ENCODE measurements at places on chromosomes 5 and 9. TPM values are rescaled to one million over a fixed set of nuclear protein-coding genes. Genes with fewer than 3 reads are reported as not detected.

The ANKRD18A gene
- total RNA-seq: 12.2 TPM

The PTTG1 gene
- 206 TPM for total RNA-seq

The EPB41L4A gene
- 1.7 TPM for total RNA-seq

The IL4 gene
- total RNA-seq: not detected

The FRRS1L gene
- 0.15 TPM for total RNA-seq

The PRDM9 gene
- not detected for total RNA-seq

The PHYHD1 gene
- not detected for total RNA-seq

The LHX6 gene
- 1.3 TPM for total RNA-seq

The CCL21 gene
- not detected for total RNA-seq

The FAM153A gene
- total RNA-seq: not detected

The CARTPT gene
- not detected for total RNA-seq

The NR5A1 gene
- total RNA-seq: not detected

The FOXI1 gene
- not detected for total RNA-seq

The F2R gene
- total RNA-seq: 56.4 TPM

The TRIM36 gene
- total RNA-seq: 2.6 TPM

The STC2 gene
- total RNA-seq: 47.5 TPM

The CREB3 gene
- total RNA-seq: 65.3 TPM

The PCDHA9 gene
- total RNA-seq: not detected

The FAM221B gene
- not detected for total RNA-seq

The DMRTA1 gene
- total RNA-seq: 0.63 TPM

The MXD3 gene
- 21.9 TPM for total RNA-seq

The ARAP3 gene
- total RNA-seq: 4.7 TPM

The DBH gene
- total RNA-seq: not detected

The ARL10 gene
- total RNA-seq: 0.02 TPM

The ENC1 gene
- 6.8 TPM for total RNA-seq

The GABRP gene
- total RNA-seq: not detected

The ANKRD34B gene
- total RNA-seq: 0.25 TPM

The AMACR gene
- 14.0 TPM for total RNA-seq

The CRHBP gene
- total RNA-seq: not detected

The NSMF gene
- 48.9 TPM for total RNA-seq

The SLC25A2 gene
- not detected for total RNA-seq

The ADCY2 gene
- total RNA-seq: not detected

The MYMK gene
- not detected for total RNA-seq

The NADK2 gene
- 12.2 TPM for total RNA-seq

The GPX8 gene
- 41.5 TPM for total RNA-seq

The CTSV gene
- total RNA-seq: 11.7 TPM

The JMY gene
- total RNA-seq: 3.3 TPM

The NUDCD2 gene
- total RNA-seq: 34.8 TPM

The LECT2 gene
- total RNA-seq: not detected

The ZMAT2 gene
- 156 TPM for total RNA-seq

The TMEM215 gene
- total RNA-seq: not detected

The SMIM33 gene
- total RNA-seq: not detected

The FAM200C gene
- 2.3 TPM for total RNA-seq

The RORB gene
- total RNA-seq: not detected

The ARSI gene
- total RNA-seq: 34.3 TPM

The TRIM23 gene
- 7.8 TPM for total RNA-seq

The IRGM gene
- total RNA-seq: not detected

The TRIM7 gene
- total RNA-seq: 46.1 TPM

The REEP5 gene
- total RNA-seq: 142 TPM

The HDHD3 gene
- total RNA-seq: 19.7 TPM

The USP20 gene
- 6.1 TPM for total RNA-seq

The FGD3 gene
- 0.36 TPM for total RNA-seq

The TICAM2 gene
- total RNA-seq: 1.3 TPM

The PCDHGB2 gene
- 0.15 TPM for total RNA-seq

The ZNF462 gene
- total RNA-seq: 3.6 TPM

The OCLN gene
- total RNA-seq: 9.7 TPM

The PTBP3 gene
- total RNA-seq: 33.9 TPM

The SLC34A1 gene
- not detected for total RNA-seq
